ENCODE measurements at places on chromosomes 1 and 21.

DNA sequence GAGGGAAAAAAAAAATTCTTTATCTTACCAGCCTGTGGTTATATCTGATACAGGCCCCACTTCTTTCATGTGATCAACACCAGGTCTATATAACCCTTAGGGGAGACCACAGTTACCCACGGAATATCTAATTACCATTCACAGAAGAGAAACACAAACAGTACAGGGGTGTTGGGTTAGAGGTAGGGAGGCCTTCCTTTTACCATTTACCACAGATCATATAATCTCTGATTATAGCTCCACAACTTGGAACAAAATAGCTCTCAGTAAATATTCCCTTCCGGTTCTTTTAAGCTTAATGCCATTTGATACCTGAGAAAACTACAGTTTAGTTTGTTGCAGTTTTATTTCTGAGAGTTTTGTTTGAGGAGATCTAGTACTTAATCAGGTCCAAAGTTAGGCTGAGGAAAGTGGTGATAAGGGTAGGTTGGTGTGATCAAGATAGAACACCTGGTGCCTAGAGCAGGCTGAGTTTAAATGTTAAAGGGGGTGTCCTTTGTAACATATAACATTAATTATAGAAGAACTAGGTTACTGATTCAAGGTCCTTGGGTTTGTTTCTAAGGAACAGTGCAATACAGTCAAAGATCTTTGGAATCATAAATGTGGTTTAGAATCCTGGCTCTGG, 14.1 kb downstream of the EPB41 start:
- no peak for DNase-seq

- no peak for DNase-seq
Measured at GRCh38 chr1:28175955-28176485, 470 bp downstream of the PTAFR start.

GRCh38 chr1:150906813-150907212, 19.4 kb upstream of the SETDB1 start:
- no peak for DNase-seq

GRCh38 chr1:167629681-167630567, at the start of gene RCSD1:
Gene RCSD1, plus strand, starts transcription at chr1:167630232. Its CDS starts 192 bp downstream, at chr1:167630424.
- DNase-seq, result no peak

- DNase-seq, result peak; percentile 6
Measured at GRCh38 chr1:209993061-209993830, 55.2 kb downstream of the SYT14 start.

- no peak for DNase-seq
Measured at GRCh38 chr1:174158767-174159251, 511 bp upstream of the RABGAP1L start.

DNA sequence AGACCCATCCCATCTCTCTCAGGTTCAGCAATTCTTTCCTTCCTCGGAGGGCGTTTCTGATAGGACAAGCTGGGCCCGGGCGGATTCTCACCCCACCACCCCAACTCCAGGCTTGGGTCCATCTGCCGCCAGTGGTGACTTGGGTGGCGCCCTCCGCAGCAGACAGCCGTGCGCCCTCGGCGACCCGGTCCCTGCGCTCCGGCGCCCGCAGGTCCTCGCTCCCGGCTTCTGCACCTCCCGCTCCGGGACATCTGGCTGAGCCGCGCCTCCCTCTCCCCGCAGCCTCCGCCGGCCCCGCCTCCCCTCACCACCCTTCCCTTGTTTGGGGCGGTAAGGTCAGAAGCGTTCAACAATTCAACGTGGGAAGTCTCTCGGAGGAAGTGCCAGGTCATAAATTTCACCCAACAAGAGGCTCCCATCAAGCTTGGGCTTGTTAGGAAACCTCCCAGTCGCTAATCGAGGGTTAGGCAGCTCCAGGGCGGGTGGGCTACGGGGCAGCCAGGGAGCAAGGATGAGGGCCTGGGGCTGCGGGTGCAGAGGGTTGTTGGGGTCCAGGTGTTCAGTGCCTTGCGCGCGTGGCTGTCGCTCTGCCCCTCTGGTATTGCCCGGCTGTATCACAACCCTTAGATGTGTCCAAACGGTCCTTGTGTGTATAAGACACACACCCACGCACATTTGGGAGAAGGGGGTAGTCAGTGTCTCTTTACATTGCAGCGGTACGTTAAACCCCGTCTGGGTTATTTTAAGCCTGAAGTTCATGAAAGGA, 39.8 kb downstream of the OLIG1 start:
- peak; percentile 13 for DNase-seq

DNA sequence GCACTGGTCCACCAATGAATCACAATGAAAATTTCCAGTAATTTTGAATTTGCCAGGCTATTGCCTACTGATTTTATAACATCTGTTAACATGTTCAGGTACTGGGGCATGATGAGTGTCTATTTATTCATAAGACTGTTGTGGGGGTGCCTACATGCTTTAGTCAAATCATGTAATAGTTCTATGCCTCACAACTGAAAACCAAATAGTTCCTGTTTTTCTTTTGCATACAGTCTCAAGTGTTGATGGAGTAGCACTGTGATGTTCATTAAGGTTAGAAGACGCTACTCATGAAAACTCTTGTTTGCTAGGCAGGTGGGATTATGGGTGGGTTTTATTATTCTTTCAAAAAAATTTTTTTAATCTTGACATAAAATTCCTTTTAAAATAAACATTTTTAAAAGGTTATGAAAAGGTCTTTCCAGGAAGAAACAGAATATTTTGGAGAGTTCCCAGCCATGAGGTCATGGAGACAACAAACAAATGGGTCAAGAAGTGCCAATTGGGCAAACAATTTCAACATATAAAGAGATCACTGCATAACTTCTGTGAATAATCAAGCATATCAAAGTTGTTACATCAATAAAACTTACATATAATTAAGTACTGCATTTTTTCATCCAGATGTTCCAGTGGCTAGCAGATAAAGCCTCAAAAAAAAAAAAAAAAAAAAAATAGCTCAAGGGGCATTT, 40.2 kb upstream of the NHLH2 start:
- no peak for DNase-seq

DNA sequence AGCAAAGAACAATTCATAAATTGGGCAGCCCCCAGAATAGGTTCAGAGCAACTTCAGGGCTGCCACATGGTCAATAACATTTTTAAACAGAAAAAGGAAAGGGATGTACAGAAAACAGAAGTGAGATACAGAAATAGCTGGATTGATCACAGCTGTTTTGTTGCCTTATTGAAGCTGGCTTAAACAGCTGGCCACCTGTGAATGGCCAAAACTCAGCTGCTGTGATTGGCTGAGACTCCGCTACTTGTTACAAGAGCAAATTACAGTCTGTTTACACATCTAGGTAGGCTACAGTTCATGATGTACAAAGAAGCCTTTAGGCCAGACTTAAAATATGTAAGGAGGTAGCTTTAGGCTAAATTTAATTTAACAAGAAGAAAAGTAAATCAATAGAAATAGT, 11.6 kb upstream of the IFNAR1 start:
- no peak for DNase-seq

DNA sequence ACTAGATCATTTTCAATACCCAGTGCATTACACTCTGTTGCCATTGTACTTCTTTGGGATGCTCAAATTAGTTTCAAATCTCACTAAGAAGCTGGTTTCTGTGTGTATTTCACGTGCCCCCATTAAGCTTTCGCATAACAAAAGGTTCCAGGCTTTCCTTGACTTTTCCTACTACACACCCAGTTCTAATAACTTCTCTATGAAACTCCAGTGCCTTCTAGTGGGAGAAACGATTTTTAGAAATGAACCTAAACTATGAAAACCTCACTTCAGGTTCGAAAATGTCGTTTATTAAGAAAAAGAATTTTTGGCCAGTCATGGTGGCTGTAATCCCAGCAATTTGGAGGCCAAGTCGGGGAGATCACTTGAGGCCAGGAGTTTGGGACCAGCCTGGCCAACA, 2.8 kb downstream of the CFHR4 start:
- DNase-seq, result no peak

- peak; percentile 61 for DNase-seq
Measured at GRCh38 chr1:15323351-15323988, 76.4 kb downstream of the FHAD1 start.
